Heart right ventricle (tissue), 16 donors: ENCODE measurements at places on chromosomes 11 and 22. TPM values are rescaled to one million over a fixed set of nuclear protein-coding genes. Genes with fewer than 3 reads are reported as not detected.

Gene CCDC116
- polyA plus RNA-seq, result 1.2 TPM

Gene C11orf87
- polyA plus RNA-seq, result under 0.01 TPM

Gene NELL1
- polyA plus RNA-seq, result not detected

Gene PDE3B
- polyA plus RNA-seq, result 1.3 TPM

Gene PNPLA5
- polyA plus RNA-seq, result not detected

Gene ANO9
- polyA plus RNA-seq, result 0.37 TPM

Gene VPS26B
- polyA plus RNA-seq, result 19.9 TPM

Gene KIRREL3
- polyA plus RNA-seq, result 0.20 TPM

Gene SLC22A6
- polyA plus RNA-seq, result not detected

Gene CYB5R2
- polyA plus RNA-seq, result 1.7 TPM

Gene SLC22A8
- not detected for polyA plus RNA-seq

Gene MOGAT2
- polyA plus RNA-seq, result not detected

Gene ACCS
- 32.7 TPM for polyA plus RNA-seq

Gene SNX32
- 0.51 TPM for polyA plus RNA-seq

Gene OR51B2
- polyA plus RNA-seq, result not detected

Gene DNAJB7
- polyA plus RNA-seq, result not detected

Gene SMTNL1
- not detected for polyA plus RNA-seq

Gene ALDH3B2
- not detected for polyA plus RNA-seq

Gene SHISAL1
- 0.37 TPM for polyA plus RNA-seq

Gene PHLDA2
- 14.2 TPM for polyA plus RNA-seq

Gene DNAL4
- polyA plus RNA-seq, result 7.7 TPM
